ENCODE measurements at places on chromosomes 1 and 21.

DNA sequence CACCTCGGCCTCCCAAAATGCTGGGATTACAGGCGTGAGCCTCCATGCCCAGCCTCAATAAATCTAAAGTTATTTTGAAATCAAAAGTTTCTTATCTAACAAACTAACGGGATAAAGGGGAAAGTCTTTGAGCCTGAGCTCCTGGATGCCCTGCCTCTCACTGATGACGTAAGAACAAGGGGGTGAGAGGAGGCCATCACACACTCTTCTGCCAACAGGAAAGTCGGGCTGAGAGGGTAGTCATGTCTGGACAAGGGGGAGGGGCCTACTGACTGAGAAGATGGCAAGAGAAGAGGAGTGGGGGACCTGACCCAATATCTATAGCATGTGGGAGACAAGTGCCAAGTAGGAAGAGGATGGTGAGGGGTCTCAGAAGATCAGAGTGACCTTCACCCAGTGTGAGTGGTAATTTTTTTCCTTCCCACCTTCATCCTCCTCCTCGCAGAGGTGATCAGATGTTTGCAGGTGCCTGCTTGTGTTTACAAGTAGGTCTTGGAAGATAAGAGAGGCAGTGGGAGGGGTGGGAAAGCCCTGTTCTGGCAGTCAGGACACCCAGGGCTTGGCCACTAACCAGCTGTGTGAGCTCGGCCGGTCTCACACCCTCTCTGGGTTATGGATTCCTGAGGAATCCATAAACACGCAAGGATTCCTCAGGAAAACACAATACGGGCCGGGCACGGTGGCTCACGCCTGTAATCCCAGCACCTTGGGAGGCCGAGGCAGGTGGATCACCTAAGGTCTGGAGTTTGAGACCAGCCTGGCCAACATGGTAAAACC is 9.6 kb downstream of the UQCRHL start:
- DNase-seq: no peak

GRCh38 chr1:44565833-44566232 is 108.4 kb downstream of the TMEM53 start:
- DNase-seq: no peak

- DNase-seq: no peak
These were observed 123.9 kb upstream of the KRTAP19-8 start for GRCh38 chr21:31162079-31162699.

DNA sequence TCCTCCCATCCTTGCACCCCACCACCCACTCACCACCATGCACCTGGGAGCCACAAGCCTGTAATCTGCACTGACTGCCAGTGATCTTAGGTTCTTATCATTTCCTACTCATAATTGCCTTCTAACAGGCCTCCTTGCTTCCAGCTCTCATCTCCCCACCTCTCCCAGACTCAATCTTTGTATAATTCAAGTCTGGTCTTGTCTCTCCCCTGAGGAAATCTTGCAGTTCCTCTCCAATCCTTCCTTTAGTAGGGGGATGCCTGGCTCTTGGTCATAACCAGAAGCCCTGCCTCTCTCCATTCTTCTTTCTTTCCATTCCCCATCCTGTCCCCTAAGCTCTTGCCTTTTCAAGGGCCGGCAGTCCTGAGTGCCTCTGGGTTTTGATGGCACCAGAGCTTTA is 27.8 kb downstream of the PIGM start:
- no peak for DNase-seq

- DNase-seq: peak; percentile 35
These were observed 257.3 kb downstream of the CAMTA1 start for GRCh38 chr1:7042322-7043190.

Data from activated CD4-positive, alpha-beta T cell treated with anti-CD3 and anti-CD28 coated beads, Interleukin-2, Interleukin-4, amounts not matched to agents 100 ng/mL and 50 ng/mL, durations not matched to agents 16 hours and 8 hours (primary cell).